ENCODE measurements at places on chromosomes 1 and 21.

GRCh38 chr1:181033799-181034451 lies at the start of gene MR1:
Gene MR1 (plus strand): TSS chr1:181033983. CDS start chr1:181034008, 25 bp downstream.
- no peak for DNase-seq

GRCh38 chr21:39373634-39374033 lies 24.7 kb upstream of the HMGN1 start:
- DNase-seq, result no peak

DNA sequence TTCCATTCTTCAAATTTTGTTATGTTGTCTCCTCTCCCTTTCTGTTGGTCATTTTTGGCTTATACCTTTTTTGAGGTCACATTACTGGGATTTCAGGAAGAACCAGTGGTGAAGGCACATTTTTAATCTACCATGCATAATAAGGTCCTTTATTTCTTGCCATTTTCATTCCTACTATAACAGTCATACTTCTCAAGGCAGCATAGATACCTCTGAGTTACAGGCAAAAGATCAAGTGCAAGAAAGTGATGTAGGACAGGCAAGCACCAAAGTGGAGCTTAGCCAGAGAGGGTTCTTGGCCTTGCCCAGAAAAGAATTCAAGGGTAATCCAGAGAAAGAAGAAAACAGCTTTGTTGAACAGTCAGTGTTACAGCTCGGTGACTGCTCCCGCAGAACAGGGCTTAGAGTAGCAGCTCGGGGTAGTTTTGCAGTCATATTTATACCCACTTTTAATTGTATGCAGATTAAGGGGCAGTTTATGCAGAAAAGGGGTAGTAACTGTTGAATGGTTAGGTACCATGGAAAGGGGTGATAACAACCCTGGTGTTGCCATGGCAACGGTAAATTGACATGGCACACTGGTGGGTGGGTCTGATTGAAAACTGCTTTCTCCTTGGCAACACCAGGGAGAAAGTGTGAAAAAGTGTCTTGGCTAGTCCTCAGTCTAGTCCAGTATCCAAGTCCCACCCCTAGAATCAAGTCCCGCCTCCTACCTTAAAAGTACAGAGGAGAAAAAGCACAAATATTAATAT lies 39.6 kb upstream of the DOCK7 start:
- DNase-seq, result no peak

DNA sequence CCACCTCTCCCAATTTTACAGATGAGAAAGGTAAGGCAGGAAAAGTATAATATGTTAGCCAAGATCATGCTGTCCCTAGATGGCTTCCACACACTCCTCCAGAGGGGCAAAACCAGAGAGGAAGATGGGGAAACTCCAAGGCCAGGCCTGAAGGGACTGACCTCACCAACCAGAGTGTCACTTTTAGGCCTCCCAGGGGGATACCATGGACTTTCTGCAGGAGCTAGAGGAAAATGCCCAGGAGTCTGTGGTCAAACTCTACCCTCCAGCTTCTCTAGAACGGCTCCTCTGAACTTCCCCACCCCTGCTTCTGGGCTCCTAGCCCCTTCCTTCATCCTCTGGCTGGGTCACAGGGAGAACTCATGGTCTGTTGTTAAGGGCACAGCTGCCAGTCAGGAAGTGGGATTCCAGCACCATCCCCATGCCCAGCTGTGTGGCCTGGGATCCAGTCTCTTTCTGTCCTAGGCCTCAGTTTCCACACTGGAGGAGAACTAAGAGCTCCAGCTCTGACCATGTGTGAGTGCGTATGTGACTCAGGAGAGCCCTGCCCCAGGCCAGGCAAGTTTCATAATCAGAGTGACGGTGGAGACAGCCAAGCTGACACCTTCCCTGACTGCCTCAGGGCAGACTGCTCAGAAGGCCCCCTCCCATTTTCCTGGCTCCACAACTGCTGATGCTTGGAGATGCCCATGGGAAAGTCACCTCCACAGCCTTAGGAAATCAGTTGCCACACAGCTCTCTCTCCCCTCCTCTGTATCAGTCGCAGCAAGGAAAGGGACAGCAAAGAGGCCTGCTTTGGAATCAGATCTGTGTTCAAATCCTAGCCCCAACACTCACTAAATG lies 1.9 kb downstream of the IGSF8 start:
- no peak for DNase-seq

DNA sequence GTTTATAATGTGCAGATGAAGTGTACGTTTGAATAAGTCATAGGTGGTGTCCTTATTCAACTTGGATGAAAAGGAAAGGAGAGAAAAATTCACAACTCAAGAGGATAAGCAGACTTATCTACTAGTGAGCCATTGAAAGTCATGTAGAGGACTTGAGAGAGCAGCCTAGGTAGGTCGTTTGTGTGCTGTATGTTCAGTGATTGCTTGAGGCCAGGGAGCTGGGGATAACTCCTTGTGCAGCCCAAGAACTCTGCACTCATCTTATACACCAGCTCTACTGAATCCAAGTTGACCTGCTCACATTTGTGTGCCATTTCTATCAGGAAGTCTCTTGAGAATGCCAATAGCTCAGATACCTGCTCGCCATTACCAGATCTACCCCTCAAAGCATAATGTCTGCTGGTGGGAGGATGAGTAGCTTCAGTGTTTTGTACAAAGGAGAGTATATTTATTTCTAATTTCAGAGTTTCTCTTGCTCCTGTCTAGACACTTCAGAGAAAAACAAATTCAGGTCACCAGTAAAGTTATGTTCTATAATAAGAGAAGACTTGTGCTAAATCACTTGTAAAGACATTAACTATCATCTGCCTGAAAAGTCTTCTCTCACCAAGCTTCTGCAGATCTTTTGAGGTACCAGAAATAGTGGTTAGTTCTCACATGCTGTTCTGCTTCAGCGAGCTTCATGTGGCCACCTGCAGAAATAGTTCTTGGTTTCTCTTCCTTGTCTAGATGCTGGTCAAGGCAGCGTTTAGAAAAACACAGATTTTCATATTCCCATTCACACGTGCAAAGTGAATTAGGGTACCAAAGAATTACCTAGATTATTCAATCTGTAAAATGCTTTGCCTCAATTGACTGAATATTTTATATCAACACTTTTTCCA lies 10.8 kb downstream of the S1PR1 start:
- no peak for DNase-seq

- DNase-seq, result no peak
These were observed 77.0 kb downstream of the IARS2 start for GRCh38 chr1:220170836-220171526.

- DNase-seq, result no peak
These were observed 80.6 kb upstream of the GFI1 start for GRCh38 chr1:92567211-92567868.

- DNase-seq, result no peak
These were observed 8.7 kb downstream of the PLA2G2D start for GRCh38 chr1:20110679-20111078.

DNA sequence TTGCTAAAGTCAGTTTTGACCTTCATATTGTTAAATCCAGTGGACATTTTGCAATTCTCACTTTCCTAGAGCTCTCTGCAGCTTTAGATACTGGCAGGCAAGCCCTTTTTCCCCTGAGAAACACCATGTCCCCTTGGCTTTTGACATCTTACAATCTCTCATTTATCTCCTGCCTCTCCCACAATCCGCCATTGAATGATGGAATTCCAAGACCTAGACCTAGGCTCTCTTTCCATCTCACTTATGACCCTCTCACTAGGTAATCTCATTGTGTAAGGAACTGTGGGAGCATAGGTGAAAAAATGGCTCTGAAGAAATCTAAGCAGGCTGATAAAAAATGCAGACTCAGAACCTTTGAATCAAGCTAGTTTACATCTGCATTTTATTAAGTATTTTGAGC lies 2.0 kb downstream of the KYAT3 start:
- DNase-seq, result no peak

GRCh38 chr1:117967881-117968280 lies 38.3 kb downstream of the WDR3 start:
- no peak for DNase-seq

DNA sequence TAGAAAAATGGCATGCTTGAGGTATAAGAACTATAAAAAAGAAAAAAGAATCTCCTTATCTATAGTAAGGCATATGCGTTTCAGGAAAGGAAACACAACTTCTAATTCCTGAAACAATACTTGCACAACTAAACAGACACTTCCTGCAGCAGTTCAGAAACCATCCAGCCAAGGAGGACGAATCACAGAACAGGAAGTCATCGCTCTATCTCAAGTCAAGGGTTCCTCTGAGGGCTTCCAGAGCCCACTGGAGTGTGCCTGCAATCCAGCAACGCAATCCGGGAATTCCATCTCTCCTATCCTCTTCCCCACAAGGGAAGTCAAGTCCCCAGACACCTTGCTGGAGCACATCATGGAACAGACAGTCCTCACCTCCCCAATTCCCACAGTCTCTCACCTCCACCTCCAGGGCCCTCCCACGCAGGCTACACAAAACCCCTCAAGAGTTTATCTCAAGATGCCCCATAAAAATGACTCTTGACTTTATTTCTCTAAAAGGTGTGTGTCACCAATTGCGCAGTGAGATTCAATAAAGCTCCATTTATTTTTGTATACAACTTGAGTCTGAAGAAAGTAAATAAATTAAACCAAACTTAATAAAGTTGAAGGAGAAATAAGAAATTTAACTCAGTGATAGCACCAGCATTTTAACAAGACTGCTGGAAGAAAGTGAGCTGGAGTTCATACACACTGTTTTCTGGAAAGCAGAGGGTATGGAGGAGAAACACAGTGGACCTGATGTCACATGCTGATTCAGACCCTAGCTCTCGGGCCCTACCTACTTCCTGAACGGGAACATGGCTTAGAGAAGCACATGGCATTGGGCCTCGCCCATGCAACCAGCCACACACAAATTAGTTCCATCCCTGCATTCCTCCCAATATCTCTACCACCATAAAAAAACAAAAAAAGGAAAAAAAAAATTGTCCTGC lies 39.9 kb downstream of the SIPA1L2 start:
- DNase-seq, result no peak

DNA sequence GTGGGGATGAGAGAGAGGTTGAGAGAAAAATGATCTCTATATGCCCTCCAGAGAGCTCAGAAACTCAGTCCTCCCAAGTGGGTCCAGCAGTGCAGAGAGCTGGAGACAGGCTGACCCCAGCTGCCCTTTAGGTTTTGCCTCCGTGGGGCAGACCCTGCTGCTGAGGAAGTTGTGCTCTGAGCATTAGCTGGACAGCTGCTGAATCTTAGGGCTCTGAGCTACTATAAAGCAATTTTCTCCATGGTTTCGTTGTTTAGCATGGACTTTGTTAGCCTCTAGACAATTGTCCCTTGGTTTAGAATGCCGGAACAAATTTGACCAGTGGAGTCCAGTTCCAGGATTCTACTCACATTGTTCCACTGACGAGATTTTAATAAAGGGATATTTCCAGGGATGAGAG lies 22.1 kb downstream of the BATF3 start:
- DNase-seq, result no peak

DNA sequence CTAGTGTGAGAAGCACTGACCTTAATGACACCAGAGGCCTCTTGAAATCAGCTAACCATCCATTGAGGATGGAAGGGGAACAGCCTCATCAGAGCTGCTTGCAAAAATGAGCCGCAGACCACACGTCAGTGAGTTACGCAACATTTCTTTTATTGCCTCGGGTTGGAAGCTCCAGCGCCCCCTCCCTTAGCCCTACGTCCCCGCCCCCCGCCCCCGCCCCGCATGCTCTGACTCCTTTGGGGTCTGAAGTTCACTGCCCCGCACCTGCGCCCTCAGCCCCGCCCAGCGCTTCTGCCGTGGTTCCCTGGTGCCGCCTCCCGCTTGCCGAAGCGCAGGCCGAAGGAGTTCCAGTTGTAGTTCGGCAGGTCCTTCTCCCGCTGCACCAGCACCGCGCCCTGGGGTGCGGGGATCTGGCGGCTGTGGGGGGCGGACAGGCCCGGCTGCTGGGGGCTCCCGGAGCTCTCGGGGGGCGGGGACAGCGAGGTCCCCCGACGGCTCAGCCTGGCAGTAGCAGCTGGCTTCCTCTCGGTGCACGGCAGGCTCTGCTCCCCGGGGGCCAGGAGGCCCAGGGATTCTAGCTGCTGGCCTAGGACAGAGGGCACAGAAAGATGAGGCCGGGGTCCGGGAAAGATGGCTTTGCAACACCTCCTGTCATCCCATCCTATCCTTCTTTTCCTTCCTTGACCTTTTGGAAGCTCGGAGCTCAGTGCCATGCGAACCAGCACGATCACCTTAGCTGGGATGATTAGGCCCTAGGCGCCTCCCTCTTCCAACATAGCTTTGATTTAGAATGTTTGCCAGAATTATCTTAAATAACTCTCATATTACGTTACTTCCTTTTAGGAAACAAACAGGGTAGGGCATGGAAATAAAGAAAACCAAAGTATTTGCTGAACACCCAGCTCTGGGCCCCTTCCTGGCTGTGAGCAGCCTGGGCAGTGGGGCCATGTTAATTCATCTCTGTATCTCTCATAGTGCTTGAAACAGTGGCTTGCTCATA lies 5.8 kb downstream of the KISS1 start:
- DNase-seq, result no peak

- no peak for DNase-seq
These were observed 49.6 kb downstream of the OSBPL9 start for GRCh38 chr1:51666478-51666877.

DNA sequence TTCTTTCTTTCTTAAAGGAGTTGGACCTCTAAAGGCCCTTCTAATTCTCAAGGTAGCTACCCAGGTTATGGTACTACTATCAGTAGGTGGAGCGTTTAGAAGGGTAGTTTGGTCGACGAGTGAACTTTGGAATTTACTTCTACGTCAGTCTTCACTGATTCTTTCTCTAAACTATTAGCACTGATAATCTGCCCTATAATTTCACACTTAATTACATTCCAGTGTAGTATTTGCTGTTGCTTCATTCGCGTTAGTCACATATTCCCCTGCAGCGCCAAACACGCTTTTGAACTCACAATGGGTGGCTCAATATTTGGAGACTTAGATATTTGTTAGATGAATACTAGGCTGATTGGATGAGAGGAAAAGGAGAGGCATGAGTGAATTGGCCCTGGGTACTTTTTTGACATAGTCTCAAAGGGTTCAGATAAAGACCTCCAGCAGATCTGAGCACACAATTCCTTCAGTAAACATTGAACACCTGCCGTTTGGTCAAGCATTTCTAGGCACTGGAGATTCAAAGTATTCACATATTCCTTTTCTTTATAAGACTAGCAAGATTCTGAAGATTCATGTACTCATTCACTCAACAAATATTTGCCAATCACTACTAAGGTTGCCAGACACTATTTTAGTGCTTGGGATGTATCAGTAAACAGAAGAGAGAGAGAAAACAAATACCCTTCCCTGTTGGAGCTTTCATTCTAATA lies 929 bp upstream of the FOXJ3 start:
- DNase-seq, result no peak

Data from NCI-H187 (cell line).